ENCODE measurements at places on chromosomes 4 and X. TPM values are rescaled to one million over a fixed set of nuclear protein-coding genes. Genes with fewer than 3 reads are reported as not detected.

- no peak overlapping the region for H3K27ac ChIP-seq
- no peaks in the 10 kb centered on the region for H3K27me3 ChIP-seq
- peaks cover 6% of the 10 kb centered on the region for H3K4me1 ChIP-seq
- H3K36me3 ChIP-seq: no peaks in the 10 kb centered on the region
- no peak overlapping the region for H3K4me3 ChIP-seq
Measured at GRCh38 chr4:141130947-141131605, 2.2 kb downstream of the RNF150 start.

DNA sequence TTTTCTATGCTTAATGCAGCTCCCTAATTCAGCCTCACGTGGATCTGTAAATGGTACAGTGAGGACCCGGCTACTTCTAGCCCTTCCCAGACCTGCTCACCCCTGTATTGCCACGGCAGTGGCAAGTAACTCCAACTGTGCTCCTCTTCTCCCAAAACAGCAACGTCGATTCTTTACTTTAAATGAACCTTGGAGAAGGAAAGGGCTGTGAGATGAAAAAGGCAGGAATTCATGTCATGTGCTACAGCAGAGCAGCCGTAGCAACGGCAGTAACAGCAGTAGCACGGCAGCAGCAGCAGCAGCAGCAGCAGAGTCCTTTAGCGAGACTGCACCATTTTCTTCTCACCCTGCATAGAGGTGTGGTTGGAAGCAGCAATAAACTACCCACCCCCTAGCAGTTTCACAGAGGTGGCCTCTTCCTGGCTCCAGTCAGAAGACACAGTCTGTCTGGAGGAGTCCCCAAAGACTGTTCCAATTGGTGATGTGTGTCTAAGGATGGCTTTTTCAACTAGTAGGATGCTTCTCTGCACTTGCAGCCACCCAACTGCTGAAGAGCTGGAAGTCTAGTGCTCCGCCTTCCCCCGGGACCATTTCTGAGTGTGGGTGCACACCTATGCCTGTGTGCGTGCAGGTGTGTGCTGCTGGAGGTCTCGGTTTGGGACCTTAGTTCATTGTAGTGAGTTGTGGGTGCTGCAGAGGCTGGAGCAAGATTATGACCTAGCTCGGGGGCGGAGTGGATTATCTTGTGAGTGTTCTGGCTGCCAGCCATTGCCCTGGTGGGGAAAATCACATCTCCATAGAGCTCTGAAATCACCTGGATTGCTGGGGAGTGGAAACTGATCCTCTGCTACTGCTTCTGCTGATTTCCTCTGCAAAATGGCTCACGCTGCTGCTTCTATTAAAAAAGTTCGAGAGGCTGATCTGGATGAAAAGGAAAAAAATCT lies 67.2 kb downstream of the ANK2 start:
- H3K4me1 ChIP-seq: peaks cover 9% of the 10 kb centered on the region
- no peaks in the 10 kb centered on the region for H3K36me3 ChIP-seq
- no peaks in the 10 kb centered on the region for H3K27me3 ChIP-seq

DNA sequence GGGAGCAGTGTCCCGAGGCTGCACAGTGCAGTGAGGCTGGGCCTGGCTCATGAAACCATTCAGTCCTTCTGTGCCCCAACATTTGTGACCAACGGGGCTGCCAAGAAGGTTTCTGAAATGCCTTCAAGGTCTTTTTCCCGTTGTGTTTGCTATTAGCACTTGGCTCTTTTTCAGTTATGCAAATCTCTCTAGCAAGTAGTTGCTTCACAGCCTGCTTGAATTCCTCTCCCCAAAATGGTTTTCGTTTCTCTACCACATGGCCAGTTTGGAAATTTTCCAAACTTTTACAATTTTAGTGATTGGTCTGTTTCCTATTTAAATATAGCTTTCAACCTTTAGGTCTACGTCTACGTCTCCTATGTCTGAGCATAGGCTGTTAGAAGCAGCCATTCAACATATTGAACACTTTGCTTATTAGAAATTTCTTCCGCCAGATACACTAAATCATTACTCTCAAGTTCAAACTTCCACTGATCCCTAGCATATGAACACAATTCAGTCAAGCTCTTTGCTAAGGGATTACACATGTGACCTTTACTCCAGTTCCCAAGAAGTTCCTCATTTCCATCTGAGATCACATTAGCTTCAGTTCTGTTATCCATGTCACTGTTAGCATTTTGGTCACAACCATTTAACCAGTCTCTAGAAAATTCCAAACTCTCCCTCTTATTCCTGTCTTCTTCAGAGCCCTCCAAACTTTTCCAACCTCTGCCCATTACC lies 901.8 kb downstream of the GLUD2 start:
- no peak overlapping the region for H3K4me3 ChIP-seq
- no peaks in the 10 kb centered on the region for H3K27me3 ChIP-seq
- H3K27ac ChIP-seq: no peak overlapping the region
- no peak for DNase-seq

DNA sequence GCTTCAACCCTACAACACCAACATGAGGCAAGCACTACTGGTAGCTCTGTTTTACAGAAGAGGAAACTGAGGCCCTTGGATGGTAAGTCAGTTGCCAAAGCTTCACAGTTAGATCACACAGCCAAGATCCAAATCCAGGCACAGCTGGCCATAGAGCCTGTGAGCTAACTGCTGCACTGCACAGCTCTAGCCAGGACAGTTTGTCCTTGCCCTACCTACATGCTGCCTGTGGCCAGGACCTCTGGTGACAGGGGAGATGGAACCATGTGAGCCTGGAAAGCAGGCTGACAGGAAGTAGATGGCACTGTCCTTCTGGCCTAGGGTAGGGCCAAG lies 257.8 kb downstream of the FBXW7 start:
- H3K4me3 ChIP-seq: no peak overlapping the region
- H3K27ac ChIP-seq: no peak overlapping the region
- H3K36me3 ChIP-seq: no peaks in the 10 kb centered on the region
- DNase-seq: no peak
- peaks cover 6% of the 10 kb centered on the region for H3K4me1 ChIP-seq

DNA sequence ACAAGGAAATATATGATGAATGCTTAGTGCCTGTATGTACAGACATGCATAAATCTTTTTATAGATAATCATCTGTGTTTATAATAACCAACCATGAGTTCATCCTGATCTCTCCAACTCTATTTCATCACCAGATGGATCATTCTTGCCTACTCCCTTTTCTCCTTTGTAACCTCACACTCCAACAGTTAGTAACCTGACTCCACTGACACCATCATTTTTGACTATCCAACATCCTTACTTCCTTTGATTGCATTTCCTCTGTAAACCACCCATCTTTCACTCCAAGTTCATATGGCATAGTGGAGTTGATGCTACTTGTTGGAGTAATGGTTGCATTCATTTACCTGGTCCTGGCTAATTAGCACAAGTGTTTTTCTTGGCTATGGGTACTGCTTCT lies 170.6 kb downstream of the ZNF330 start:
- H3K36me3 ChIP-seq: no peaks in the 10 kb centered on the region
- no peak overlapping the region for H3K27ac ChIP-seq
- DNase-seq: no peak
- H3K27me3 ChIP-seq: no peaks in the 10 kb centered on the region
- H3K4me1 ChIP-seq: no peaks in the 10 kb centered on the region

DNA sequence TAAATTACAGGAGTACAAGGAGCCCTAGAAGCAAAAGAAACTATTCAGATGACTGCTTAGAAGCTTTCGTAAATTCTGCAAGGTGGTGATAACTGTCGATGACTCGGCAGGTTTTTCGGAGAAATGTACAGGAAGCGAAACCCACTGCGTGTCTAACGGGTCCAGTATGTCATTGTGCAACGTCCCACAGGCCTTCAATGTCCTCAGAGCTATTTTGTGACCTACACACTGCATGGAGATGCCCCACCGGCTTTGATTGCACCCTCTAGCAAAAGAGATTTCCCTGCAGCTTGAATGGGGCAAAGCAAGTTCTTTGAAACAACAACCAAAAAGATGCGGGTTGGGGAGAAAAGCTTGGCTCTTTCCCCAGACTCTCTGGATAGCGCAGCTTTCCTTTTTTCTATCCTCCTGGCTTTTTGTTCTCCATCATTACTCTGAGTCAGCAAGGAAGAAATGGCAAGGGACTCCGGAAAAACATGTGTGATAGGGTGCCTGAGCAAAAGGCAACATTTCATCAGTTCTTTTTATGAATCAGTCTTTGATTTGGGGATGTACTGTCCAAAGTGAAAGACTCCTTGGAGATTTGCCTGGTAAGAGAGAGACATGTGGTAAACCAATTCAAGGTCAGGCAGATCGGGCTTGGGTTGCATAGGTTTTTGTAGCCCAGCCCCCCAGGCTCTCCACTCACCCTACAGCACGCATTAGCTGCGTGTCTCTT lies 112.0 kb upstream of the TBL1X start:
- DNase-seq: peak; percentile 11
- H3K27ac ChIP-seq: no peak overlapping the region
- no peaks in the 10 kb centered on the region for H3K4me1 ChIP-seq
- H3K36me3 ChIP-seq: no peaks in the 10 kb centered on the region

GRCh38 chrX:116009346-116009745 lies 161.2 kb upstream of the AGTR2 start:
- H3K4me3 ChIP-seq: no peak overlapping the region
- peaks cover 6% of the 10 kb centered on the region for H3K4me1 ChIP-seq
- H3K27ac ChIP-seq: peak overlapping the region; percentile 36
- H3K36me3 ChIP-seq: no peaks in the 10 kb centered on the region
- H3K27me3 ChIP-seq: no peaks in the 10 kb centered on the region

DNA sequence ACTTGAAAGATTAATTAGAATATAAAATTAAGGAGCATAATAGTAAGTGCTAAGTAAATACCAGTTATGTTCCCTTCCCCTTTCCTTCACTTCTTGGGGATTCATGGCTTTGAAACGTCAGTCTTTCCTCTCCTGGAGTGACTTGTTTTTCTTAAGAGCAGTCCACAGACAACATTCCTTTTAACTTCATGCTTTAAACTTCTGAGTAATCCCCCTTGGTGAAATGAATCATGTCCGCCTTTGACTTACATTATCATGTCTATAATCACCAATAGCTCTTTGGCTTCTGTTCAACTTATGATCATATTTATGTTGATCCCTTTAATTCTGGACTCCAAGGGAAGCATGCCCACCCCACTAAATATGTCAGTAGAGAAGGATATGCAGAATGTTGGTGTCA lies 1012.1 kb upstream of the SLIT2 start:
- DNase-seq: no peak
- no peaks in the 10 kb centered on the region for H3K36me3 ChIP-seq
- no peaks in the 10 kb centered on the region for H3K4me1 ChIP-seq
- no peaks in the 10 kb centered on the region for H3K27me3 ChIP-seq
- H3K4me3 ChIP-seq: no peak overlapping the region

- no peak overlapping the region for H3K4me3 ChIP-seq
- no peak overlapping the region for H3K27ac ChIP-seq
- no peaks in the 10 kb centered on the region for H3K36me3 ChIP-seq
- no peaks in the 10 kb centered on the region for H3K27me3 ChIP-seq
Measured at GRCh38 chrX:63299596-63299995, 51.5 kb downstream of the SPIN4 start.

DNA sequence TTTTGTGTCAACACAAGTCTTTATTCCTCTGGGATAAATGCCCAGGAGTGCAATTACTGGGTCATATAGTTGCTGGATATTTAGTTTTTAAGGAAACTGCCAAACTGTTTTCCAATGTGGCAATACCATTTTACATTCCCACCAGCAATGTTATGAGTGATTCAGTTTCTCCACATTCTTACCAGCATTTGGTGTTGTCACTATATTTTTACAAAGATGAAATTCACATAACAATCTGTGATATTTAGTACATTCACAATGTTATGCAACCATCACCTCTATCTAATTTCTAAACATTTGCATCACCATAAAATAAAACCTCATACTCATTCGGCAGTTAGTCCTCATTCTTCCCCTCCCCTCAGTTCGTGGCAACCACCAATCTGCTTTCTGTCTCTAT lies 75.0 kb downstream of the MAMLD1 start:
- H3K27me3 ChIP-seq: no peaks in the 10 kb centered on the region
- H3K4me1 ChIP-seq: no peaks in the 10 kb centered on the region
- no peak overlapping the region for H3K27ac ChIP-seq
- DNase-seq: no peak

DNA sequence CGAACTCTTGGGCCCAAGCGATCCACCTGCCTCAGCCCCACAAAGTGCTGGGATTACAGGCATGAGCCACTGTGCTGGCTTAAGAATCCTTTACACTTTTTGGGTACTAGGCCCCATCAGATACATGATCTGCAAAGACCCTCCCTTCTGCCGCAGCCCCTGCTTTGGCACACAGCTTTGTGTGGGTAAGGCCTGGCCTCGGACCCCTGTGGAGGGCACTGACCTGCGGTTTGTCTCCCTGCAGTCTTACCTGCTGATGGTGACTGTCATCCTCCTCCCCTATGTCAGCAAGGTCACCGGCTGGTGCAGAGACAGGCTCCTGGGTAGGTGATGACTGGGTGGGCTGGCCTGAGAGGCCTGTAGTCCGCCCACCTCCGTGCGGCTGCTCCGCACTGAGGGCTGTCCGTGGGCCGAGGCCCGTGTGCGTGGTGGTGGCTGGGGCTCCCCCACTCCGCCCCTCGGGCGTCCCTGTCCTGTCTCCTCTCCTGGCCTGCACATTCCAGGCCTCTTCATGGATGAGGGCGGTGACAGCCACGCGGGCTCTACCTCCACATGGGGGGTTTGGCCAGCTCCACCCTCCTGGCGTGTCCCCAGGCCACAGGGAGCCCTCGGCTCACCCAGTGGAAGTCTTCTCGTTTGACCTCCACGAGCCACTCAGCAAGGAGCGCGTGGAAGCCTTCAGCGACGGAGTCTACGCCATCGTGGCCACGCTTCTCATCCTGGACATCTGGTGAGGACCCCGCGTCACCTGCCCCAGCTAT lies 18.0 kb downstream of the DGKQ start:
- H3K36me3 ChIP-seq: no peaks in the 10 kb centered on the region
- no peak overlapping the region for H3K27ac ChIP-seq
- no peaks in the 10 kb centered on the region for H3K27me3 ChIP-seq

- no peak for DNase-seq
- H3K4me1 ChIP-seq: peaks cover 5% of the 10 kb centered on the region
- H3K27me3 ChIP-seq: no peaks in the 10 kb centered on the region
- H3K36me3 ChIP-seq: no peaks in the 10 kb centered on the region
Measured at GRCh38 chrX:34657726-34658070, 613 bp upstream of the TMEM47 start.

DNA sequence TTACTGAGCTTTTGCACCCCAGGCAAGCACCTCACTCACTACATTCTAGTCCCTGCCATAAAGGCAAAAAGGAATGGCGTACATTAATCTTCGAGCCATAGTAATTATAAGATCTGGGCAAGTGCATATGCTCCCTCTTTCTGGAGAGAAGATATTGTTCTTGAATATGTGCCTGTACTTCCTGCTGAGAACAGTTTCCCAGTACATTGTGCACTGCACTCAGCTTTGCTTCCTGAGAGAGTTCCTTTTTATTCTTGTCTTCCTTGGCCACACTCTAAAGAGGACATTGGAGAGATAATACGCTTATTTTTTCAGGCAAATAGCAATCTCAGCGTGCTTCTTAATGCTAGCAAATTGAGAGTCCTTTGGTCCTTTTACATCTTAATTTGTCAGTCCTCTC lies 909.0 kb upstream of the PCDH10 start:
- H3K4me3 ChIP-seq: no peak overlapping the region
- peaks cover 4% of the 10 kb centered on the region for H3K4me1 ChIP-seq
- no peak overlapping the region for H3K27ac ChIP-seq

TCEAL7 gene
- total RNA-seq: 2.3 TPM

F11 gene
- 53.1 TPM for total RNA-seq

GRPR gene
- total RNA-seq: 5.6 TPM

CCNB3 gene
- total RNA-seq: 0.78 TPM

C4orf51 gene
- total RNA-seq: not detected

PCDH10 gene
- 0.33 TPM for total RNA-seq

Data from body of pancreas (tissue), 4 donors.